ENCODE measurements at places on chromosomes 7 and 10.

DNA sequence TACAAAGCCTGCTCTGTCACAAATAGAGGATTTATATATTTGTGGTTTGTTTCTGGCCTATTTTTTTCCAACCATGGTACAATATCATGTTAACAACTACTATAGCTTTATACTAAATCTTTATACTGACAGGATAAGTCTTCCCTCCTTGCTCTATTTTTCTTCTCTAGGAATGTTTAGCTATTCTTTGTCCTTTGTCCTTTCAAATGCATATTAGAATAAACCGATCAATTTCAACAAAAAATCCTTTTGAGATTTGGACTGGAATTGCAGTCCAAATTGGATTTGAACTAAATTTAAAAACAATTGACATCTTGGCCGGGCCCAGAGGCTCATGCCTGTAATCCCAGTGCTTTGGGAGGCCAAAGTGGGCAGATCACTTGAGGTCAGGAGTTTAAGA, 39.2 kb upstream of the CTTNBP2 start:
- no peak for DNase-seq

DNA sequence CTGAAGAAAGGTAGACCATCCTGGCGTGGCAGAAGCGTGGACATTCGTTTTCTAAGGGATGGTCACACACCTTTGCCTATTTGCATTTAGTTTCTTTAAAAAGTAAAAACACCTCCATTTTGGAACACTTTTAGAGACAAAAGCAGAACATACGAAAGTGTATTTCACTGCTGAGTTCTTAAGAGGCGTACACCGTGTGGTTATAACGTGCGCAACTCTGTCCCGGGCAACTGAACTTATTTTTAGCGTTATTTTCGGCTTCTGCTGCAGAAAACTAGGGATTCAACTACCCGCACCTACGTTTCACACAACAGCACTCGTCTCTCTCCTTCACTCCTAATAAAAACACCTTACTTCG, 557 bp upstream of the LSM8 start:
- DNase-seq: no peak

DNA sequence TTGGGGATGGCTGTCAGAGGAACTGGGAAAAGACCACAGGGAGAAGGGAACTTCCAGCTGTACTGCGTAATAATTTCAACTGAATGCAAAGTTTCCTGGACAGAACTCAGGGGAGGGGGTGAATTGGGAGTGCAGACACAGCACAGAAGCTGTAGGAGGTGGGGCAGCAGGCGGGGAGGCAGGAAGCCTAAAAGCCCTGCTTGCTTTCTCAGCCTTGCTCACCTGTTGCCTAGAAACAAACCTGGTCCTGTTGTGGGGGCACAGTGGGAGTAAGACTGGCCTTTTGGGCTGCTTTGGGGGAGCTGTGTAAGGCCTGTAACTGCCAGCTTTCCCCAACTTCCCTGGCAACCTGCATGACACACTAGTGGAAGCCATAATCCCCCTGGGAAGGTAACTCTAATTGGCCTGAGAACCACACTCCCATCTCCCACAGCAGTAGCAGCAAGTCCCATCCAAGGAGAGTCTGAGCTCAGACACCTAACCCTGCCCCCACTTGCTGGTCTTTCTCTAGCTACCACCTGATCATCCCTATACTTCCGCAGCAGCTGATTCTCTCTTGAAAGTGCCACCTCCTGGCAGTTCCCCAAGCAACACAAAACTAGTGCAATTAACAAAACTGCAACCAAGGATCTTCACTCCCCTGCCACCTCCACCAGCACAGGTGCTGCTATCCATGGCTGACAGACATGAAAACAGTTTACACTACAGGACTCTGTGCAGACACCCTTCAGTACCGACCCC, 1239.3 kb downstream of the SORCS1 start:
- no peak for DNase-seq

GRCh38 chr10:50346942-50347341, 95.6 kb upstream of the ASAH2 start:
- no peak for DNase-seq

DNA sequence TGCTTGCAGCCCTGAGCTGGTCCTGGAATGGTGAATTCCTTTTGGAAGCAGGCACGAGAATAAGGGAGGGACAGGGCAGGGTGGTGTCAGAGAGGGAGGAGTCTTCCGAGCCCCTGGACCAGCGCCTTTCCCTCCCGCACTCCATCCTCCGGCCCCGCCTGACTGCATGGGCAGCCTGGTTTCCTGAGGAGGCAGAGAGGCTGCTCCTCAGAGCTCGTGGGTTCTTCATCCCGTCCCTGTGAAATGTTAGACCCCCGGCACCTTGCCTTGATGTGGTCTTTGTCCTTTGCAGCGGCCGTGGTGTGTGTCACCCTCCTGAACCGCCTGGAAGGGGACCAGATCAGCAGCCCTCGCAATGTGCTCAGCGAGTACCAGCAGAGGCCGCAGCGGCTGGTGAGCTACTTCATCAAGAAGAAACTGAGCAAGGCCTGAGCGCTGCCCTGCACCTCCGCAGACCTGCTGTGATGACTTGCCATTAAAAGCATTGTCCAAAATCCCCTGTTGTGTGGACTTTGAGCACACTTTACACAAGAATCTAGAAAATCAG, 18.9 kb downstream of the UPP1 start:
- no peak for DNase-seq

- DNase-seq: peak; percentile 20
Observed at GRCh38 chr7:106041140-106041717, 70.9 kb downstream of the SYPL1 start.

GRCh38 chr7:45203936-45204445, 46.4 kb downstream of the RAMP3 start:
- DNase-seq: no peak

DNA sequence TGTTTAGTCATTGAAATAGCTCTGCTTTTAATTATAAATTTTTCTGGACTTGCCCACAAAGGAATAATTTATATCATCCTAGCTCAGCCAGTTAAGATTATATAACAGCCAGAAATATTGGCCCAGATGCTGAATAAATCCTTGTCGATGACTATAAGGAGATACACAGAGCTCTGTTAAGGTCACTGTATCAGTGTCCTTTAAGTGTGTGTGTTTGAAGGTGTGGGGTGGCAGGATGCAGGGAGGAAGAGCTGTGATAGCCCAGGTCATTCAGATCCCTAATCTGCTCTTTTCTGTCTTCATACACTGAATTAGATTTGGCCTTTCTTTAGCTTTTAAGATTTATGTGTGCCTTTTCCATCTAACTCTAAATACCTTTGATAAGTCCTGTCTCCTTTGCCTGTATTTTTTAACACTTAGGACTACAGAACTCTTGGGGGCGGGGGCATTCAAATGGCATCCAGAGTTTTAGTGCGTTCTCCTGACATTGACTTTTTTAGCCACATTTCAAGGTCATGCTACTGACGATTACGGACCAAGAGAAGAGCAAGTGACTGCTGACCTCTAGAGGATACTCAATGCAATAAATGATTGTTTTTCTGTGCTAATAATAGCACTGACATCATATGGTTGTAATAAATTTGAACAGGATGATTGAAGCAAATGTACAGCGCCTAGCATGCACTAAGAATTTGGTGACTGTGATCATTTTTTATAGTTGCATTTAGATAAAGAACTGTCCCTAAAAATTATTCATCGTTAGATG, 172.3 kb downstream of the CACNB2 start:
- no peak for DNase-seq

- DNase-seq: no peak
Observed at GRCh38 chr7:2621061-2621828, 10.5 kb upstream of the TTYH3 start.

- no peak for DNase-seq
Observed at GRCh38 chr7:108376206-108376605, 80.0 kb downstream of the NRCAM start.

GRCh38 chr10:93566435-93567276, at the start of gene FFAR4:
TSS of gene FFAR4 (plus strand) at chr10:93566665. CDS start at chr10:93566721, 56 bp downstream.
- no peak for DNase-seq

- DNase-seq: peak; percentile 35
Observed at GRCh38 chr10:124530215-124530665, 68.6 kb downstream of the LHPP start.

DNA sequence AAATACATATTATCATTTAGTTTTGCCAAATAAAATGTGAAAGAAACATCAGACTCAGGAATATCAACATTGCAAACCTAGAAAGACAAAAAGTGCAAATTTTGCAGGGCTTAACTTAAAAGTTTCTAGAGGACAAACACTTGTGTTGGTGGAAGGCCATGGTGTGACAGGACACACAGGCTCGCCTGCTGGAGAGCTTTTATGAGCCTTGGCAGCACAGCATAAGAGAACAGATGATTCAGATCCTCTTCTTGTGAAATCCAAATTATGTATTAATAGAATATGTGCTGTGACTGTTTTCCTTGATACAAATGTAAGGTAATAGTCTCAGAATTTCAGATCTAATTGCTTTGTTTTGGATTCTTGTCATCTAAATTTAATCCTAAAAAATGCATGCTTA, 72.9 kb upstream of the ABCB5 start:
- DNase-seq: no peak

- no peak for DNase-seq
Observed at GRCh38 chr10:61812052-61812721, 89.3 kb upstream of the ARID5B start.

- DNase-seq: peak; percentile 98
Observed at GRCh38 chr7:25359471-25360059, 131.3 kb upstream of the NPVF start.

- no peak for DNase-seq
Observed at GRCh38 chr7:142759433-142759832, 10.2 kb downstream of the PRSS1 start.

DNA sequence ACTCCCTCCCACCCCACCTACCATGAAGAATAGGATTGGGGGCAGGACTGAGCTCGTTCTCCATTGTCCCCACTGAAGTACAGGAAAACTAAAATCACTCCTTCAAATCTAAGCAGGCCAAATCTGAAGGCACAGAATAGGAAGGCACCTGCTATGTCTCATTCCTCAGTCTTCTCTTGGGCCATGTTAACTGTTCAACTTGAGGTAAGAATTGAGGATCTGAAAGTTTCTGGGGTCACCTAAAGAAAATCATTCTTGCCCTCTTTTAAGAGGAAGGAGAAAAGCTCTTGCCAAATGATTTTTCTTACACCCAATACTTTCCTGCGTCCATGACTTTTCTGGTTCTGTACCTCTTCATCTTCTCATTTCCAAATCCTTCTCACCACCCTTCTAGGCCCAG, 4.9 kb downstream of the CPN1 start:
- DNase-seq: no peak

GRCh38 chr7:94314413-94315410, 80.0 kb upstream of the COL1A2 start:
- peak; percentile 60 for DNase-seq

- no peak for DNase-seq
Observed at GRCh38 chr10:81013771-81014170, 476.1 kb downstream of the SH2D4B start.

DNA sequence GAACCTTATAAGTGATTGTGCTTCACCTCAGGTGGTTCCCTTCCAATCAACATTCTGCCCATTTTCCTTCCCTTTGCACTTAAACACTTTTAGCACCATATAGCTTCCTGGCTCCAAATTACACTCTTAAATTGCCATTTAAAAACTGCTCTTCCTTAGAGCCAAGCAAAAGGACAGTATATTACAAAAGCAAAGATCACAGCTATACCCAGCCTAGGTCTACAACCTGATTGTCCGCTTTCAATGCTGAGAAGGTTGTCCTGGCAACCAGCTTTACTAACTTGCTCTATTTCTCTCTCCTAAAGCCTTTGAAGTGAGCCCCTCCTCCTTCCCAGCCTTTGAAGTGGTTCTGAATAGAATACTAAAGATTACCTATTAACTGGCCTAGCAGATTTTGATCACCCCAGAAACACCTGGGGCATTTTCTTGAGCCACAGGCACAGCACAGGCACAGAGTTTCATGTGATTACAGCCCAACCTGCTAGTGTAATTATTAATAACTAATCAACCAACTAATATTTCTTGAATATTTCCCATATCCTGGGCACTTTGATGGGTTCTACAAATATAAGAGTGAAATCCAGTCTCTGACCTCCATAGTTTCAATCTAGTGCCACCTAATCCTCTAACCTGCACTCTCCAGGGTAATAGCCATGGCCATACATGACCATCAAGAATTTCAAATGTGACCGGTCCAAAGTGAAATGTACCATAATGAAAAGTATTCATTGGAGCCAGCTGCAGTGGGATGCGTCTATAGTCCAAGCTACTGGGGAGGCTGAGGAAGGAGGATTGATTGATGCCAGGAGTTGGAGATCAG, 63.6 kb upstream of the TRIM24 start:
- no peak for DNase-seq

GRCh38 chr10:46787321-46787615, 124.0 kb upstream of the PTPN20 start:
- no peak for DNase-seq

DNA sequence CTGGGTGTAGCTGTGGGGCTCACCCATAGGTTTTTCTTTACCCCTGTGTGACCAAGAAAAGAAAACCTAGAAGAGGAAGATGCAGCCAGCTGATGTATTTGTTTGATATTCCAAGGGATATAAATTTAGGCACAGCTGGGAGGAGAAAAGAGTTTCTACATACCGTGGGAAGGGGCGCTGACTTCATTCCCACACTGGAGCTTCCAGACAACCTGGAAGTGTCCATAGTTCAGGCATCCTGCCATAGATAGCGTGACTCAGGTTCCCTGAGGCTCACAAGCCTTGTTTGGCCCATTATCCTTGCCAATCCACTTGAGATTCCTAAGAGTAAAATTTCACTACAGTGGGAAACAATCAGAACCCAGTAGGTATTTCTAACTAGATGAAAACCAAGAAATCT, 371.7 kb upstream of the NRP1 start:
- no peak for DNase-seq

- no peak for DNase-seq
Observed at GRCh38 chr10:63346015-63346441, 119.7 kb downstream of the JMJD1C start.

DNA sequence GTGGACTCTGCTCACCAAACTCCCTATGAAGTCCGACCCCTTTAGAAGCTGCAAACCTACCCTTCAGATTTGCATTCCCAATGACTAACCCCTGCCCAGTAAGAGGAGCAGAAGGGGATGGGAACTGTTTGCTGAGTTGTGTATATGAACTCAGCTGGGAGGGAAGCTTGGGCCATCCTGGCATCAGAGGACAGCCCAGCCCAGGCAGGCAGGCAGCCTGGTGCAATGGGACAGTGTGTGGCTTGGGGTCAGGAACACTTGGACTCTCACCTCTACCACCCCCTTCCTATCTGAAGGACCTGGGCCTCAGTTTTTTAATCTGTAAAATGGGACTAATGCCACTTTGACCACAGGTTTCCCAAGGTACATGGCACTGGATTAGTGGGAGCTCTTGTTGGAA, 147.4 kb upstream of the GPR26 start:
- no peak for DNase-seq

DNA sequence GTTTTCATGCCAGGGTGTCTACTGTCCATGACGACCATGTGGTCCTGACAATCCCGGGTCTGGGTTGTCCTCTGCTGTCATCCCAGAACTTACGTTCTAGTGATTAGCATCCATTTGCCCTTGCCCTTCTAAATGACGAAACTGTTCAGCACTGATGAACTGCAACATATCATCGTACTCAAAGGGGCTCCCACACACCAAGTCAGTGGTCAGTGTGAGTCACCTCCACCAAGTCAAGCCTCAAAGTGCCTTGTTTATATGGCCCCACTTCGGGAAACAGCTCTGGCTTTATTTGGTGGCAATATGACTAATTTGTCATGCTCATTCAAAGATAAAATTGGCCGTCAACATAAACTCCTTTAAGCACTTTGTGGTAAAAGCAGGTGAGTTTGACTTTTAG, 110.7 kb downstream of the FRMD4A start:
- no peak for DNase-seq
